Calu3 (cell line): ENCODE measurements at places on chromosomes 1 and 21. TPM values are rescaled to one million over a fixed set of nuclear protein-coding genes. Genes with fewer than 3 reads are reported as not detected.
A peak's percentile ranks its signal among the peaks of the same experiment; 100 is the strongest.

The TRIM17 gene
- total RNA-seq = 2.3 and 3.8 TPM in 2 replicates

The DIRAS3 gene
- 5.2 and 8.1 TPM in 2 replicates for total RNA-seq

The ARHGAP30 gene
- 1.7 and 2.9 TPM in 2 replicates for total RNA-seq

GRCh38 chr1:231170875-231171274 lies 9.0 kb downstream of the TRIM67 start:
- DNase-seq = no peak

DNA sequence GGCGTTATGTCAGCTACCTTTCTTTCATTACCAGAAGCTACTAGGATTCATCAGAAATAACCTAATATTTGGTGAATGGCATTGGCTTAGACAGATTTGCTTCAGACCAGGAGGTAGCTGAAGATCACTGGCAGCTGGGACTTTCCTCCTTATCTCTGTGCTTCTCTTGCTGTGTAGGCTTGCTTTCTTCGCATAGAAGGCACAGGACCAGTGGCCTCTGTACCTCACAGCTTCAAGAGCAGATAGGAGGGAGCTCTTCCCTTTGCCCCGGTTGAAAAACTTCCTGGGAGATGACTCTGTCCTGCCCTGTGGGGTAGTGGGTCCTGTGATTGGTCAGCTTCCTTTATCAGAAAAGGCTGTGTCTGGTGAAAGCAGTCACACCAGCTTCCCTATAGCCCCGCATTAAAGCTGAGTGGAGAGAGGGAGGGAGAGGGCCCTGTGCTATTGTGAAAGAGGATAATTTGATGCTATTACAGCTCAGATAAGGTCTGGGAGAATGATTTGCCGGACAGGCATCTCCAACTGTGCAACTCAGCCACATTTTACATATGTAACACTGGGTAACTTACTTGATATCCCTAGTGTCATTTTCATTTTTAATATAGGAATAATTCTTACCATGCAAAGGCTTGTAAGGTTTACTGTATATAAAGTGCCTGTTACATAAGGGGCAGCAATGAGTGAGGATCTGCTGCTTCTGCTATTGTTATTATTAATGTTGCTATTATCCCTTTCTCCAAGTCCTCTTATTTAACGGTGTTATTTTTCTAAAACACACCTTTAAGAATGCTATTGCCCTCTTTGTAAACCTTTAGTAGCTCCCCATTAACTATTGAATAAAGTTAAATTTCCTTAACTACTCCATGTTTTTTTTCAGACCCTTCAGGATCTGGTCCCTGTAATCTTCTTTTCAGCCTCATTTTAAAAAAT lies 31.6 kb downstream of the OSBPL9 start:
- DNase-seq = peak; percentile 43

DNA sequence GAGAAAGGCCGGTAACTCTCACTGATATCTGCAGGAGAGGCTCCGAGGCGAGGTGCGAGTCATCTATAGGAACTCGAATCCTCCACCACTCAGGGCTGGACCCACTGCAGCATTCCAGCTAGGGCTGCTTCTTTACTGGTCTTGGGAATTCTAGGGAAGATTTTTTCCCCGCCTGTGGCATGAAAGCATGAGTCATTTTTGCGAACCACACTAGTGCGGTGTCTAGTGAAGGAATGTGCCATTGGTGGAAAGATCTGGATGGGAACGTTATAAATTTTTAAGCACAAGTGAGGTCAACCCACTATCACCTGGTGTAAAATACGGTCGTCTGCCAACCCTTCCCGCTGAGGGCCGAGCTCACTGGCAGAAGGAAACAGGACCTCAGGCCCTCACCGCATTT lies 49.7 kb downstream of the SYF2 start:
- no peak for DNase-seq

- no peak for DNase-seq
Observed at GRCh38 chr1:182684116-182684828, at the start of gene RGS8. Gene RGS8, minus strand, starts transcription at chr1:182684587. Its CDS starts 14,938 bp downstream, at chr1:182669649.

GRCh38 chr1:21931171-21932093 lies 5.7 kb downstream of the HSPG2 start:
- DNase-seq = peak; percentile 85

The CD1B gene
- not detected in 2 replicates for total RNA-seq

DNA sequence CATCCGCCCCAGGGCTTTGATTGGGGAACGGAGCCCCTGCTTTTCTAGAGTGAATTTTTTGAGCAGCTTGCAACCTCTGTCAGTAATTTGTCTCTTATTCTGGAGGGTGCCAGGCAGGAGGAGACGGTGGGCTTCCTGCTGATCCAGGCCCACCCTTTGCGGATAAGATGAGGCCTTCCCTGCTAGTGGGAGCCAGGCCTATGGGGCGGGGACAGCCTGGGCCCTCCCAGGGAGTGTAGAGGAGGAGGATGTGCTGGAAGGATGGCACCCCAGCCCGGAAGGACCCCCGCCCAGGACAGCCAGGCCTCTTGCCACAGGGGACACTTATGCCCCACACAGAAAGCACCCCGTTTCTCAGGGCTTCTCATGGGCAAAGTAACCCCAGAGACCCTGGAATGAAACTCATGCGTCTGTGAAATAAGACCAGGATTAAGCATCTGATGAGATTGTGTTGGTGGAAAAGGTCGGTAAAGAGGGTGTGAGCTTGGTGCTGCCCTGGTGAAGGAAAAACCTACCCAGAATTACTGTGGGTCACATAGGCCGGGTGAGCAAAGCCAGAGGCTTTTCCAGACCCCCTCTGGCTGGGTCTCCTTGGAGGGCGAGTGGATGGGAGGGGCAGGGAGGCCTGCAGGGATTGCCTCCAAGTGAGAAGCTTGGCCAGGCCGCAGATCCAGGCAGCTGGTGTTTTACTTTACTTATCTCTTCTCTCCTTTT lies 118.7 kb downstream of the SIK1 start:
- DNase-seq = no peak

- no peak for DNase-seq
Observed at GRCh38 chr1:22971161-22971560, 1.5 kb downstream of the LACTBL1 start.

GRCh38 chr1:109017134-109017533 lies 24.8 kb downstream of the WDR47 start:
- DNase-seq = no peak

The TLR5 gene
- 11.7 and 17.3 TPM in 2 replicates for total RNA-seq

DNA sequence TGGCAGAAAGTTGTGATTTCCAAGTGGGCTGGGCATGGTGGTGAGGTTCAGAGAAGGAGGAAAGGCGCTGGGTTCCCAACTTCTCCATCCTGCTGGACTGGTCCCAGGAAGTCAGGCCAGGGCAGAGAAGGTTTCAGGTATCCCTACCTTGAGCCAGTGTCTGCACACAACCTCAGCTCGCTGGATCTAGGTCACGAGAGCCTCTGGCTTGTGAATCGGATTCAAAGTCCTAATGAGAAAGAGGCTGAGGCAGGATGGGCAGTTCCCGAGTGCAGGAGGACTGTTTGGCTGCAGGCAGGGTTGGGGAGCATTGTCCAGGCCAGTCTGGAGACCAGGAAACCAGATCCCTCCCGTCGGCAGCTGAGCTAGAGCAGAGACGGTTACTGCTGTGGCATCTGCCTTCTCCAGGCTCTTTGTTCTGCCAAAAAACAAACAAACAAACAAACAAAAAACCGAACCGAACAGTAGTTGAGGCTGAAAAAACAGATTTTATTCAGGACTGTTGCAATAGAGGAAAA lies 19.5 kb upstream of the IGSF21 start:
- no peak for DNase-seq

The TARBP1 gene
- total RNA-seq = 38.1 and 39.6 TPM in 2 replicates

The ANKRD35 gene
- total RNA-seq = 0.22 TPM in 1 of 2 replicates, not detected in the other

The CFHR4 gene
- total RNA-seq = not detected in 2 replicates

The CGN gene
- total RNA-seq = 113 and 131 TPM in 2 replicates

The FAM76A gene
- total RNA-seq = 10.7 and 11.5 TPM in 2 replicates

The PTPN22 gene
- 0.24 and 0.38 TPM in 2 replicates for total RNA-seq

The C1orf105 gene
- not detected in 2 replicates for total RNA-seq

- DNase-seq = no peak
Observed at GRCh38 chr21:38623552-38623951, 125.3 kb upstream of the ERG start.

- DNase-seq = no peak
Observed at GRCh38 chr1:233617025-233617424, 3.1 kb downstream of the KCNK1 start.

DNA sequence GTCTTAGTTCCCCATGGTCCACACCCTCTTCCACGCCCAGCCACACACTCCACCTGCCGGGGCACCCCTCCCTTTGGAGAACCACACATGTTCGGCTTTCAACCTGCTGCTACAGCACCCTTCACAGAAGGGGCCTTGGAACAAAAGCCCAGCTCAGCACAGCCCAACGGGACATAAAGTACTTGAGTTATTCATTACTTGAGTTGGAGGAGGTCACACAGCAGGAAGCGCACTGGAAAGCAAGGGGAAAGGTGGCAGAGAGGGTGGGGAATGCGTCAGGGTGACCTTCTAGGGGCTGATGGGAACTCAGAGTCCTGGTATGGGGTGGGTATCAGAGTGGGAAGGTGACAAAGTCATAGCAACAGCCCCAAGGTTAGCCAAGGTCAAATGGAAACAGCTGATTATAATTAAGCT lies 3.0 kb upstream of the ATP1B1 start:
- DNase-seq = peak; percentile 71

DNA sequence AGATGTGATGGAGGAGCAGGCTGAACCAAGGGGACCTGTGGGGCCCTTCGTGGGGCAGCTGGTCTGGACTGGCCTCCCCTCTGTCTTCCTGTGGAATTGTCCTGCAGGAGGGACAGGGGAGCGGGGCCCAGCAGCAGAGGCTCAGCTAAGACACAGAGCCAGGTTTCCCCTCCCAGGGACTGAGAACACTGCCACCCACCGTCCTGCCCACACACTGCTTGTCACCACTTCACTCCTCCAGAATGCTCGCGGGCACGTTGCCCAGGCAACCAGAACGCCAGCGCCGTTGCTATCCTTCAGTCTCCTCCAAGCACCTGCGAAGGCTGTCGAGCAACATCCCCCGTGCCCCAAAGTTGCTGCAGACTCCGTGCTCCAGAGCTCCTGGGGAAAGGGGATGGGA lies 46.4 kb downstream of the AJAP1 start:
- no peak for DNase-seq

The FLG2 gene
- total RNA-seq = not detected in 2 replicates

DNA sequence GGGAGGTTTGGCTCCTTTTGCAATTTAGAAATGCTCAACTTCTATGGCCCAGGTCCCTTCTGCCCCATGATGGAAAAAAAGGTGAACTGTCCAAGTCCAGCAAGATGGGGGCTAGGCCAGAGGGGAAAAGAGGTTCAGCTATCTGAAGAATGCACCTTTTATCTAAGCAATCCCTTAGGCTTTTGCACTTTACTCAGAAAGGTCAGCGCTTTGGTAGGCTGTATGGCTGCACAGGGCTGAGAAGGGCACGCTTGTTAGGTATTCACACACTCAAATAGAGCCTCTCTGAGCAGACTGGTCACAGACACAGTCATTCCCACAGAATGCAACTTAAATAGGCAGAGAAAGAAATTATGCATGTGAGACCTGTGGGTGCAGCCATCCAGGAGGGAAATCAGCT lies 31.0 kb downstream of the KANK4 start:
- DNase-seq = no peak

The GBP3 gene
- 60.0 and 95.4 TPM in 2 replicates for total RNA-seq

- no peak for DNase-seq
Observed at GRCh38 chr21:38417726-38418125, 80.6 kb downstream of the ERG start.

GRCh38 chr1:158186180-158186579 lies 5.5 kb downstream of the CD1D start:
- no peak for DNase-seq

- no peak for DNase-seq
Observed at GRCh38 chr1:71660411-71660810, 579.6 kb upstream of the ZRANB2 start.

The MIGA1 gene
- total RNA-seq = 18.8 and 19.1 TPM in 2 replicates

- DNase-seq = no peak
Observed at GRCh38 chr1:29669912-29670311, 433.6 kb downstream of the PTPRU start.

- DNase-seq = no peak
Observed at GRCh38 chr1:240967070-240967724, 355.2 kb upstream of the GREM2 start.

DNA sequence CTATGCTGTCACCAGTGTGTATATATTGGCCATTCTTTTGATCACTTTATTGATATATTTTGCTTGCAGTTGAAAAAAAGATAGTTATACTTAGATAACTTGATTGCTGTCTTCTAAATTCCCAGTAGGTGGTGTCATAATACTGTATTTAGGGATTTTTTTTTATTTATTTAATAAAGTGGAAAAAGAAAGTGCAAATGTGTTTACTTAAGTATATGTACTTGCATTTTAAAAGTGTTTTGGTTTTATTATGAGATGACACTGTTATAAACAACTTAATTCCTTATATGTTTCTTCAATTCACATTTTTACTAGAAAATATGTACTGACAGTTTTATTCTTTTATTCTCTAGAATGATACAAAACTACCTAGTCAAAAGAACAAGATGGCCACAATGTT lies 164.8 kb downstream of the USP25 start:
- no peak for DNase-seq

DNA sequence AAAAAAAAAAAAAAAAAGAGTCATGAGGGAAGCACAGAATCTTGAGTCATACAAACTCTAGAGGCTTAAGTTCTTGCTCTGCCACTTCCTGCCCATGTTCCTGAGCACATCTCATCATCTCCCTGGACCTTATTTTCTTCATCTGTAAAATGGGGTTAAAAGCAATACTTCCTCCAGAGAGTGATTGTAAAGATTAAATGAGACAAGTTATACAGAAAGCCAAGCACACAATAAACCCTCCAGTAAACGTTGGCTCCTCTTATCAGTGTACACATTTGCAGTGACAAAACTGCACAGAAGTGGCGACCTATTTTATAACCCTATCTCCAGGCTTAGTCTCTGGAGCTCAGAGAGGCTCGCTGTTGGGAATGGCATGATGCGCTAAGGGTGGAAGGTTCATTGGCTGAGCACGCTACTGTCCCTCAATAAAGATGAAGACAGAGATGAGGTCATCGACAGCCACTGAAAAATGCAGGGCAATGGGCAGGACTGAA lies 82.1 kb downstream of the RRAGC start:
- no peak for DNase-seq

- no peak for DNase-seq
Observed at GRCh38 chr1:96643519-96643918, 78.1 kb upstream of the PTBP2 start.

DNA sequence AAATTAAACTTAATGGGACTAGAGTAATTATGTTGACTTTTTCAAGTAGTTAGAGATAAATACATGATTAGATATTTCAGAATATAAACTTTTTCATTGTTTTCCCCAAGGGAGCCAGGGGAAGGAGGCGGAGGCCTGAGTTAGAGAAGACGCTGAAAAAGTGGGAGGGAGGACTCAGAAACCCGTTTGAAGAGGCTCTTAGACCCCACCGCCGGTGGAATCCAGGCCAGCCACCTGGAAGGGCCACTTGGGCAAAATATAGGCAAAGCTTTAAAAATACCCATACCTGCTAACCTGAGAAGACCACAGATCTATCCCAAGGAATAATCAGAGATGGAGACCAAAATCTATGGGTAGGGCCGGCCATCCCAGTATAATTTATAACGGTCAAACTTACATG lies 242.6 kb downstream of the PTPRU start:
- no peak for DNase-seq
